Suppressor macrophage treated with lipopolysaccharide for 4 hours (primary cell): ENCODE measurements at places on chromosomes 1 and 21.
A peak's percentile ranks its signal among the peaks of the same experiment; 100 is the strongest.

DNA sequence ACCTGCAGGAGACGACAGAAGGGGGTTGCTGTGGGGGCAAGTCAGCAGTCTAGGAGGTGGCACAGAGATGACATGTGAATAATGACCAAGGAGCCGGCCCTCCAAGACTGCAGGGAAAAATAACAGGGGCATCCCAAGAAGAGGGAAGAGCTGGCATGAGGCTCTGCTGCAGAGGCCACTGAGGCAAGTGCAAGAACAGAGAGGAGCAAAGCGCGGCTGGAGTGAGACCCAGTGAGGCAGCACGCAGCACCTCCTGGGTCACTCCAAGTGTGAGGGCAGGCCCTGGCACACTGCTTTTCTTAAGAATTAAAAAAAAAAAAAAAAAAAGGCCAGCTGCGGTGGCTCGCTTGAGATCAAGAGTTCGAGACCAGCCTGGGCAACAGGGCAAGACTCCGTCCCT is 80.1 kb downstream of the SLC66A1 start:
- DNase-seq = no peak

- no peak for DNase-seq
Measured at GRCh38 chr1:81225789-81226602, 574.7 kb upstream of the ADGRL2 start.

DNA sequence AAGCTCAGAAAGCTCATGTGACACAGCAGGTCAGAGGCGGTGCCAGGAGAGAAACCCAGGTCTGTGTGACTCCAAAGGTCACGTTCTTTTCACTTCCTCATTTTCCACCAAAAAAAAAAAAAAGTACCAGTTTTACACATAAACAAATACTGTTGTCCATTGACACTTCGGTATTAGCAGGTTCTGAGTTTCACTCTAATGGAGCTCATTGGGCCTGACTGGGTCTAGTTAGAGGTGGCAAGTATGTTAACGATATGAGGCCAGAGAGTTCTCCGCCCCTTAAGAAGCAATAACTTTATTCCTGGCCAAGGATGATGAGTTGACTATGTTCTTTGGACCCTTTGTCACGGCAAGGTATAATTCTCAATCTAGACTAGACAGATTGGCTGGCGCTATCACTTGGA is 30.0 kb upstream of the SDE2 start:
- peak; percentile 94 for DNase-seq

DNA sequence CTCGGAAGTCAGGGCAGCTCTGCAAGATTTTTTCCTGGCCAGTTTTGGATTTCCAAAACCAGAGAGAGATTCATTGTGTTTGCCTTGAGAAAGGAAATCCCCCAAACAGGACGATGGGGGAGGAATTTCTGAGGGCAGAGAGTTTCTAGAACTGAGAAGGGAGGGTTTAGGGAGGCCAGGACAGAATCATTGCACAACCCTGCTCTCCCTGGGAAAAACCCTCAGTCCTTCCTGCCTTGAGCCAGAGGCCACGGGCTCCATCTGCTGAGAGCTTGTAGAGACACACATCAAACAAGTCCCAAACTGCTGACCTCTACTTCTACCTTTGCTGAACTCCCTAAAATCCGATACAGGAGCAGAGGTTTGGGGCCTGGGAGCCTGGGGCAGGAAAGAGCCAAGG is 99.7 kb downstream of the NMNAT2 start:
- DNase-seq = peak; percentile 91

DNA sequence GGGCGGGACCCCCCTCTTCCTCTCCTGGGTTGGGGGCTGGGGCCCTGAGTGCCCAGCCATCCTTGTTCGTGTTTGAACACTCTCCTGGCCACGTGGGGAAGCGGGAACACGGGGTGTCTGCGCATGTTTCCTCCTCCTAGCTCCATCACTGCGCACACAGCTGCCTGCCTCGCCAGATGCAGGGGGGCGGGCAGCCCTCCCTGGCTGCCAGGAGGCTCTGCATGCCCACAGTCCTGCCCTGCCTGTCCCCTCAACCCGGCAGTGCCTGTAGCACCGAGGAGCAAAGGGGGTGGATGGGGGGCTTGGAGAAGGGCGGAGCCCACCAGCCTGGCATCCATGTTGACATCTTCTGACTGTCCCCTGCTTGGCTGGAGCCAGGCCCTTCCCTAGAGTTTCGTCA is 1.8 kb upstream of the SLC25A34 start:
- DNase-seq = no peak
